Activated CD4-positive, alpha-beta T cell treated with anti-CD3 and anti-CD28 coated beads, Interleukin-2, amount 50 U/mL, for 4 hours (primary cell): ENCODE measurements at places on chromosomes 3 and 15.

- no peak for DNase-seq
Measured at GRCh38 chr15:78999636-79000035, 54.8 kb upstream of the CTSH start.

DNA sequence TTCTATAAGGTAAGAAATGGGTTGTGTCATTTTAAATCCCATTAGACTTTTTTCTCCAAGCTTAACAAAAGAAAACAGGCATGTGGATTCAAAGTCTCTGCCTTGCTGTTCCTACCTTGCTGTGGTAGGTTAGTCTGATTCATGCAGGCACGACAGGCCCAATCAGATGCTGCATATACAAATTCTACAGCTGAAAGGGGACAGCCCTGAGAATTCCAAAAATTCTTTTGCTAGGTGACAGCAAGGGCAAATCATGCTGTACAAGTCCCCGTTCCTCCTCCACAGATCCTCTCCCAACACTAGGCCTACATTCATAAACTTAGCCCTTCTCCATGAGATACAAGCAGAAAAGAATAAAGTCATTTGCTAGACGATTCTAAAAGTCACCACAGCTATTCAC lies 161.2 kb upstream of the THBS1 start:
- DNase-seq: no peak

DNA sequence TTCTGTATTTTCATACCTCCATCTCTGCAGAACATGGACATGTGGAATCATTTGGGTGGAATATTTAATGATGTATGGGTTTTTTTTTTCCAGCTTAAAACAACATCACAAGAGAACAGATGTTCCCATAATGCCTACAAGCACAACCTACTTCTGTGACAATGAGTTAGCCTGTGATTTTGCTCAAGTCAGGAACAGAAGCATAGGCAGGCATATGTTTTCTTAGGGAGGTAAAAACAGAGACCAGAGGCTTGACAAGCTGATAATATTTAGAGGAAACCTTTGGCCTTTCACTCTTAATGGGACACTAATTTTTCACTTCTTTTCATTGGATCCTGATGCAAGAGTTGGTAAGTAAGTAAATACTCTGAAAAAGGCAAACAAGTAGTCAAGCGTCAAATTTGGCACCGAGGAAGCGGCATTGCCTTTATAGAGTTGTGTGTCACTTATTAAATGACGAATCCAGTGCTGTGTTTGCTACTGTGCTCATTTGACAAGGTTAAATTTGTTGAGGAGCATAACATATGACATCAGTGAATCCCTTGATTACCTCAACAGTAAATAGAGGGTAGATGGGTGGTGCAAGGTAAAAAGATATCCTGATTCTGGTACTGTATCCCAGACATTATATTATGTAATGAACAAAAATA lies 66.7 kb upstream of the RBMS3 start:
- DNase-seq: no peak

GRCh38 chr3:138199851-138200250 lies 12.8 kb downstream of the ARMC8 start:
- no peak for DNase-seq

DNA sequence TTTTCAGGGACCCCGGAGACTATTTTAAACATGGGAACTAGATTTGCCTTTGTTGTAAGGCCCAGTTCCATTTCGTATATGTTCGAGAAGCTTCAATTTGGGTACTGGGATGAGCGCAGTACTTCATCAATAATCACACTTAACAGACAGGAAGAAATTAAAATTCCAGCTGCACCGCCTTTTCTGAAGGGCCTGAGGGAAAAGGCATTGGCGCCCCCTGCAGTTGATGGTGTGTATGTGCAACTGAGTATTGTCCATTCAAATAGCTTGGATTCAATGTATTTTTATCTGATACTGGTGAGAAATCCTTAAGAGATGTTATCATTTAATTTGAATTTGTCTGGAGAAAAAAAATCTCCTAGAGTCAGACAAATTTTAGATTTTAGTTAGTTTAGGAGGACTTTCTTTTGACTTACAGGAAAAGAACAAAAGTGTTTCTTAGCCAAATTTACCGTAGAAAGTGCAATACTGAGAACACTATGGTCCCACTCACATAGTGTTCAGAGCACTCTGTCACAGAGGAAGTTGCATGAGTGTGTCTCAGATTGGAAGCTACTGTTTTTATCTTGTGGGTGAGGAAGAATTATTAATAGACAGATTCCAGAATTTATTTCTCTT lies 5.4 kb upstream of the ALDH1A2 start:
- no peak for DNase-seq

- DNase-seq: no peak
Measured at GRCh38 chr3:35921718-35922117, 282.4 kb downstream of the ARPP21 start.

GRCh38 chr3:63563572-63563971 lies 88.9 kb upstream of the SNTN start:
- no peak for DNase-seq

- no peak for DNase-seq
Measured at GRCh38 chr15:99951511-99951910, 218.3 kb upstream of the LYSMD4 start.

GRCh38 chr3:140972833-140973232 lies 31.2 kb downstream of the SLC25A36 start:
- no peak for DNase-seq

- DNase-seq: no peak
Measured at GRCh38 chr3:128851601-128852000, 27.8 kb upstream of the ACAD9 start.

GRCh38 chr3:139468399-139468798 lies 7.9 kb downstream of the RBP2 start:
- DNase-seq: no peak
